NK-92 treated with Interleukin-12 subunit alpha and Interleukin-12 subunit beta, amount 100 ng/mL, for 24 hours (cell line): ENCODE measurements at places on chromosomes 6 and 20.

- DNase-seq = no peak
Measured at GRCh38 chr20:16675001-16675564, 54.7 kb upstream of the SNRPB2 start.

DNA sequence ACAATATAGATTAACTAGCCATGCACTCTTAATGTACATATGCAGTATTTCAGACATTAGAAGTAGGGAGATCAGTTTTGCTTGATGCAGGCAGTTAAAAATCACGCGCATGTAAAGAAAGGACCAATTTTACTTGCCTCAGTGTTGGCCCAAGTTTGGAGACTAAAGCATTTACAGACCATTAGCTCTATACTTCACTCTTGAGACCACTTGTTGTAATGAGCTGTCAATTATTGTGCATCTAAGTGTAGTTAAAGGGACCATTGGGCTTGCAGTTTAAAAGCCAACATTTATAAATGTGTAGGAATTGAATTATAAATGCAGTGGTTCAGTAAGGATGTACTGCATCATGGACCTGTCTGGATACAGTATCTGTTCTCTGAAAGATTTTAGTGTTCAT lies 53.7 kb downstream of the PLCB4 start:
- no peak for DNase-seq

- DNase-seq = no peak
Measured at GRCh38 chr20:63295846-63296245, 2.9 kb downstream of the COL20A1 start.

GRCh38 chr20:2637246-2637645 lies 15.2 kb upstream of the NOP56 start:
- no peak for DNase-seq

- no peak for DNase-seq
Measured at GRCh38 chr6:572596-573265, 84.2 kb downstream of the HUS1B start.

GRCh38 chr6:39804466-39805065 lies 12.4 kb downstream of the DAAM2 start:
- no peak for DNase-seq

GRCh38 chr20:17298171-17298570 lies 71.3 kb downstream of the PCSK2 start:
- DNase-seq = no peak

GRCh38 chr6:116475141-116475540 lies 14.0 kb downstream of the CALHM6 start:
- DNase-seq = no peak

- DNase-seq = no peak
Measured at GRCh38 chr6:16725145-16725864, 36.0 kb downstream of the ATXN1 start.

DNA sequence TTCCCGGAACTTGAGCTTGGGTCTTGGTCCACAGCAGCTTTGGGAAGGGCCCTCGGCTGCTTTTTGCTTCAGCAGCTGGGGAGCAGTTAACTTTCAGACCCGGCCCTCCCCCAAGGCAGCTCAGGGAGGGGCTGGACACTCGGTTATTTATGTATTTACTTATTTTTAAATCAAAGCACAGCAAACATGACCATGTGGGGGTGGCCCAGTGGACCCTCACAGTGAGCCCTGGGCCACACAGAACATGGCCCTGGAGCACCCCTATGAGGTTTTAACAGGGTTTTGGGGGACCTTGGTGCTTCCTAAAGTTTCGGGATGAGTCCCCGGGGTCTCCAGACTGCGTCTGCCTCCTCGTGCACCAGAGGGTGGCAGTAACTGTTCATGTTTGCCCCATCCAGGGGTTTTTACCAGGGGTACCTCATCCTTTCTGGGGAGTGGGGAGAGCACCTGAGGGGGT lies 26.6 kb upstream of the NPBWR2 start:
- no peak for DNase-seq

- no peak for DNase-seq
Measured at GRCh38 chr6:46052479-46052878, 36.8 kb upstream of the CLIC5 start.

GRCh38 chr6:1394514-1395463 lies 5.4 kb downstream of the FOXF2 start:
- DNase-seq = no peak

- no peak for DNase-seq
Measured at GRCh38 chr6:87736809-87737540, 34.9 kb upstream of the AKIRIN2 start.

DNA sequence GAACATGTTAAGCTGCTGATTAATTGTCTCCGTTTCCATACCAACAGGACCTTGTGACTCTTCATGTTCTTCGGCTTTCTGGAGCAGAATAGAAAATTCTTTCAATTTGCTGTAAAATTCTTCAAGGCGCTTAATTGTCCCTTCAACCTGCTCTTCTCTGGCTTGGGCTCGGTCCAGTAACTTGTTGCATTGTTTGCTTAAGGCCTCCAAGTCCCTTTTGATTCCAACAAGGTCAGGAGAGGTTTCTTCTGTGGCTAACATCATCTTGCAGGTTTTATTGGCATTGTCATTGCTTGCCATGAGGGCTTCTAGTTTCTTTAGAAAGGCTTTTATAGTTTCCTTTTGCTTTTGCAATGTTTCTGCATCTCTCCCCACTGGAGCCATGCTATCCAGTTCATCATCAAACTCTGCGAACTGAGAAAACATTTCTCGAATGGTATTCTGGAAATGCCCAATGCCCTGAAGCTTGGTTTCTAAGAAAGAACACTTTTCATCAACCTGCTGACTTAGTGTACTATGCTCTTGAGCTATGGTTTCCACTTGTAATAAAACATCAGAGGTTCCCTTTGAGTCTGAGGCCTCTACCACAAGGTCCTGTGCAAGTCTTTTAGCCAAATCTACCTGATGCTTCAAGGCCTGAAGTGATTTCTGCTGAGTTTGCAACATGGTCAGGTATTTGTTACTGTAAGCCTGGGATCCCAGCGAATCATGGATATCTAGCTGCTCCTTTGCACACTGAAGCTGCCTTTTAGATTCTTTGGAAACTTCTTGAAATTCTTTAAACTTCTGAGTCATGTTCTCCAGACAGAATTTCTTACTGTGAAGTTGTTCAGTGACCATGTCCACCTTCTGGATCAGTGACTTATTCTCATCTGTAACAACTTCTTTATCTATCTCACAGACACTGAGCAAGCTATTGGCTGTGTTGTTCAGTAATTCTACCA lies 90.2 kb downstream of the DST start:
- DNase-seq = no peak

DNA sequence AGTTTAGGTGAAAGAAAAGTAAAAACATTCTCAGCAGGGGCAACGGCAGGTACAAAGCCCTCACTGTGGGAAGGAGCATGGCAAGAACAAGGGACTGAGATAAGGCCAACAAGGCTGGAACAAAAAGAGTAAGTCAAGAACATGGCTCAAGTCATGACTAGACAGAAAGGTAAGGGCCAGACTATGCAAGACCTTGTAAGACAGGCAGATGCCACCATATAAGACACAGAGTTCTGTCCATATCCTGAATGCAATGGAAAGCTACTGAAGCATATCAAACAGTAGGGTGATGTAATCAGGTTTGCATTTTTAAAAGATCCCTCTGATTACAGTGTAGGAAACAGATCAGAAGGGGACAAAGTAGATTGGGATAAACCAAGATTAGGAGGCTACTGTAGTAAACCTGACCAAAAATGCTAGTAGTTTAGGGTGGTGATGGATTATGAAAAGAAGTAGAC lies 5.5 kb downstream of the REV3L start:
- DNase-seq = no peak

DNA sequence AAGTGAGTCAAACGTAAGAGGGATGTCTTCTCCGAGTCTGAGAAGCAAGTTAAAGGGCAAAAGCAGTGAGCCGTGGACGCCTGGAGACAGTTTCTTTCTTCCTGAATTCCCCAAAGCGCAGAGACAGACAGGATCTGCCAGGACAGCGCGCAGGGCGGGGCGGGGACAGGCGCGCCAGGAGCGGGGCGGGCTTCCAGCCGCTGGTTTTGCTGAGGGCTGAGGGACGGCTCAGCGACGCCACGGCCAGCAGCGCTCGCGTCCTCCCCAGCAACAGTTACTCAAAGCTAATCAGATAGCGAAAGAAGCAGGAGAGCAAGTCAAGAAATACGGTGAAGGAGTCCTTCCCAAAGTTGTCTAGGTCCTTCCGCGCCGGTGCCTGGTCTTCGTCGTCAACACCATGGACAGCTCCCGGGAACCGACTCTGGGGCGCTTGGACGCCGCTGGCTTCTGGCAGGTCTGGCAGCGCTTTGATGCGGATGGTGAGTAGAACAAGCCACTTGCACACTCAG lies at the start of gene SCGN:
TSS of gene SCGN (plus strand) at position 209 of the 509 bp plus-strand sequence. CDS start at position 398, 189 bp downstream.
- no peak for DNase-seq

DNA sequence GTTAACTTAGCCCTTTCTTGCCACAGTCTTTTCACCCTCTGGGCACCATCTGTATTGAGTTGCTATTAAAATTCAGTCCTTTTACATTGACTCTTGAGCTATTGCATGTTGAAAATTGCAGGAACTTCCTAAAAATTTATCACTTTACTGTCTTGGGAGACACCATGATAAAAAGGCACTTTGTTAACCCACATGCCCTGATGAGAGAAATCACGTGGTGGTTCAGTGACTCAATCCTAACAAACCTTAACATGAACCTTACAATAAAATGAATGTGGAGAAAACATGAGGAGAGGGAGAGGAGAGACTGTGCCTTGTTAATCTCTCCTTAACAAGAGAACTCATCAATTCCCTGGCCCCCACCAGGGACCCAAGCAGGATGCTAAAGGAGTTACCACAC lies 30.8 kb downstream of the GSTA4 start:
- no peak for DNase-seq

GRCh38 chr6:94045099-94045829 lies 625.9 kb upstream of the EPHA7 start:
- no peak for DNase-seq

DNA sequence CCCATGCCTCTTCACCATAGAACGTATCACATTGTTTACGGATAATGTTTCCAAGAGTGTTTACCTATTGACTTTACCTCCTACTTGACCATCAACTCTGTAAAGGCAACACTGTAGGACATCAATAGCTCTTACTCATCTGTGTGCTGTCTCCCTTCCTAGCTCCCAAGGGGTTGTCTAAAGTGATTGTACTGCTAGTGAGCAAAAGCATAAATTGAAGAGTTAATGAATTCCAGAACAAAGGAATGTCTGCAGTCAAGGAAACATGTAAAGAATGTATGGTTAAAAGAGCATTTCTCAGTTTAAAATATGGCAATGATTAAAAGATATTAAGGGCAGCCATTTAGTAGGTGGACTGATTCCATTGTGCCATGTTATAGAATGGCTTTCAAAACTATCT lies 985.4 kb downstream of the TBC1D32 start:
- DNase-seq = no peak

DNA sequence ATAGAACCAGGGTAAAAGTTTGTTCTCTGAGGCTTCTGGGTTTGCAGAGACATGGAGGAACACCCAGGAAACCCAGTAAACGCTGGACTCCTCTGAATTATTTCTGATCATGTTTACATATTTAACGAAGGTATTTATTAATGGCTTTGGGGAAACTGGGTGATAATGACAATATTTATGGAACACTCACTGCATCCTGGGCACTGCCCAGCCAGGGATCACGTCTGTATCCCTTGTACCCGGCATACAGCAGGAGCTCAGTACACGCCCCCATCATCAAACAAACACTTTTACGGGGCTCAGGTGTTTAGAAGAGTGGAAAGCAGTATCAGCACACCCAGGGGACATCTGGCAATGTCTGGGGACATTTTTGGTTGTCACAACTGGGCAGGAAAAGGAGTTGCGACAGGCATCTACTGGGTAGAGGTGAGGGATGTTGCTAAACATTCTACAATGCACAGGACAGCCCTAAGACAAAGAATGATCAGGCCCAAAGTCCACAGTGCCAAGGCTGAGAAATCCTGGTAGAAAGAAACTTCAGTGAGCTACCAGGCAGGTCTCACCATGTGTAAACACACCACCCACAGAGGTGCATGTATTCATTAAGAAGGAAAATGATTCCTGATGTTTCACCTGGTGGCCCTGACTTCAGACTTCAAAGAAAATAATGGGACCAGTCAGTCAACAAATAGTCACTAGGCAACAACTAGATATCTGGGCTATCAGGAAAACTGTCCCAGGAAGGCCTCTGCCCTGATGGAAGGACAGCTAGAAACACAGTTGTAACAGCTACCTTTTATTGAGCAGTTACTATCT lies 35.3 kb downstream of the ZMYND8 start:
- no peak for DNase-seq

GRCh38 chr6:104537180-104537579 lies 322.5 kb downstream of the HACE1 start:
- DNase-seq = no peak

- no peak for DNase-seq
Measured at GRCh38 chr6:154308986-154309385, 47.6 kb downstream of the IPCEF1 start.

GRCh38 chr20:23410916-23411695 lies 10.2 kb downstream of the NAPB start:
- DNase-seq = no peak
